Activated naive CD8-positive, alpha-beta T cell treated with anti-CD3 and anti-CD28 coated beads, Interleukin-2, amount 10 ng/mL, durations not matched to agents 7 days and 5 days (primary cell): ENCODE measurements at places on chromosomes 1 and 21. TPM values are rescaled to one million over a fixed set of nuclear protein-coding genes. Genes with fewer than 3 reads are reported as not detected.

Gene NR5A2
- total RNA-seq: not detected

Gene CYP4Z1
- not detected for total RNA-seq

Gene C1orf185
- total RNA-seq: not detected

Gene MOB3C
- 23.8 TPM for total RNA-seq

Gene PCAT6
- 0.61 TPM for total RNA-seq

Gene CLCA4
- total RNA-seq: not detected

Gene ABCG1
- total RNA-seq: 13.2 TPM

Gene UQCRHL
- 1.9 TPM for total RNA-seq

Gene OR6K3
- total RNA-seq: not detected

Gene INKA2
- total RNA-seq: 2.0 TPM
